ENCODE measurements at places on chromosomes 5 and 9.

DNA sequence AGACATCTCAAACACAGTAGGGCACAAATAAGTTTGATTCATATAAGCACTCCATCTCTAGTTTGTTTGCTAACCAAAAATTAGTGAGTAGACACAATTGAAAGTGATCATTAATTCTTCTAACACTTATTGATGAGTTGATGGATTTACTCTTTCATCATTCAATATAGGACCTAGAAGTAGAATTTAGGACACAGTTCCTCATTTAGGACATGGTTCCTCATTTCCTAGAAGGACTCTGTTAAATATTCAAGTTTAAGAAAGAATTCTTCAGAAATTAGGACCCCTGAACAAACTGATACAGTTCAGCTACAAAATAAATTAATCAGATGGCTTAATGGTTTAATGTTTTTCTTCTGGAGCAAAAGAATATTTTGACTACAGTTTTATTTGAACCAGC is 143.5 kb upstream of the PRR16 start:
- no peak for DNase-seq

- no peak for DNase-seq
Measured at GRCh38 chr5:82365026-82365425, 86.9 kb upstream of the RPS23 start.

GRCh38 chr5:179907556-179908324 is at the start of gene TBC1D9B:
Gene TBC1D9B (minus strand): TSS chr5:179907897. CDS start chr5:179907821, 76 bp downstream.
- peak; percentile 67 for DNase-seq

- no peak for DNase-seq
Measured at GRCh38 chr9:131961496-131961880, 118.2 kb downstream of the MED27 start.

GRCh38 chr9:20236676-20237075 is 385.6 kb downstream of the MLLT3 start:
- no peak for DNase-seq

- DNase-seq = no peak
Measured at GRCh38 chr9:109062543-109062942, 49.2 kb upstream of the CTNNAL1 start.

DNA sequence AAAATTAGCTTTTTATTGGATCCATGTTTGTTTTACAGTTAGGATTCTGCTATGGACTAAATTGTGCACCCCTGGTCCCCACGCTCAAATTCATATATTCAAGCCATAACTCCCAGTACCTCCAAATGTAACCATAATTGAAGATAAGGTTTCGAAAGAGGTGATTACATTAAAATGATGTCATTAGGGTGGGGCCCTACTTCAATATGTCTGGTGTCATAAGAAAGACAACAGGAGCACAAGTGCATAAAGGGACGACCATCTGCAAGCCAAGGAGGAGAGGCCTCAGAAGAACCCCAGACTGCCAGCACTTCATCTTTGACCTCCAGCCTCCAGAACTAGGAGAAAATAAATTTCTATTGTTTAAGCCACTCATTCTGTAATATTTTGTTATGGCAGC is 7.4 kb upstream of the HNRNPA0 start:
- DNase-seq = no peak

DNA sequence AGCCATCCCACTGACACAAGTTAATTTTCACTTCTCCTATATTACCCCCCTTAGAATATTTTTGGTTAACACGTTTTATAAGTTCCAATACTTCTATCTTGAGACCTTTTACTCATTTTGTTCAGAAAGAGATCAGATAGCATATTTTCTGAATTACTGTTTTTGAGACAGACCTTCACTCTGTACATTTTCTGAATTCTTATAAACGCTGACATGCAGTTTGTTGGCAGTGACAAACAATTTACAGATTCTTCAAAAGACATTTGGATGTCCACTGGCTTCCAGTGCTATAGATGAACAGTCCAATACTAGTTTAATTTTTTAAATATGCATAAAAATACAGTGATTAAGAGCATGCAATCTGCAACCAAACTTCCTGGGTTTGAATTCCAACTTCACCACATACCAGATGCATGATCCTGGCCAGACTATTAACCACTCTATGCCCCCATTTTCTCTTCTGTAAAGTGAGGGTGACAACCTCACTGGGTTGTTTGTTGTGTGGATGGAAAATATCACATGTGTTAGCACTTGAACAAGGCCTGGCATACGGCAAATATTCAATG is 142.1 kb downstream of the AGTPBP1 start:
- no peak for DNase-seq

GRCh38 chr9:81665322-81665871 is 23.9 kb downstream of the TLE1 start:
- DNase-seq = no peak

Measured in amniotic stem cell (primary cell).